Fibroblast of skin of abdomen (primary cell): ENCODE measurements at places on chromosomes 2 and 18.

GRCh38 chr2:215487002-215487372 lies 51.1 kb upstream of the FN1 start:
- no peak for DNase-seq

DNA sequence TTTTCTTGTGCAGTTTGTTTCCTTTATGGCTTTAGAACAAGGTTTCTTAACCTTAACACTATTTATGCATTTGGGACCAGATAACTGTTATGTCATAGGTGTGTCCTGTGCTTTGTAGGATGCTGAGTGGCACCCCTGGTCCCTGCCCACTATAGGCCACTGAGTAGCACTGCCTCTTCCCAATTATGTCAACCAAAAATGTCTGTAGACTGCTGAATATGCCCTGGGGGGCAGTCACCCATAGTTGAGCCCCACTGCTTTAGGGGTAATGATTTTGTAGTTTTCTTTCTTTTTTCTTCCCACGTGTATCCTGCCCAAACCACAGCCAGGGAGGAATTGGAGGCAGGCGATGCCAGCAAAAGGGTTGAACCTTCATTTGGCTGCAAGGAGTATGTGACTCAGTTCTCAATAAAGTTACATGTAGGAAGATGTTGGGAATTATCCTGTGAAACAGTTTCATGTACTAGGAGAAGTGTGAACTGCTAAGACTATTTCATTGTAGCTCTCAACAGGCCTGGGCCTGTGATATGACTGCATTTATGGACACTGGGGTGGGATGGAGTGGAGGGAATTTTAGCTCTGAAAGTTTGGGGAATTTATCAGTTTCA lies 65.7 kb downstream of the FMNL2 start:
- no peak for DNase-seq

DNA sequence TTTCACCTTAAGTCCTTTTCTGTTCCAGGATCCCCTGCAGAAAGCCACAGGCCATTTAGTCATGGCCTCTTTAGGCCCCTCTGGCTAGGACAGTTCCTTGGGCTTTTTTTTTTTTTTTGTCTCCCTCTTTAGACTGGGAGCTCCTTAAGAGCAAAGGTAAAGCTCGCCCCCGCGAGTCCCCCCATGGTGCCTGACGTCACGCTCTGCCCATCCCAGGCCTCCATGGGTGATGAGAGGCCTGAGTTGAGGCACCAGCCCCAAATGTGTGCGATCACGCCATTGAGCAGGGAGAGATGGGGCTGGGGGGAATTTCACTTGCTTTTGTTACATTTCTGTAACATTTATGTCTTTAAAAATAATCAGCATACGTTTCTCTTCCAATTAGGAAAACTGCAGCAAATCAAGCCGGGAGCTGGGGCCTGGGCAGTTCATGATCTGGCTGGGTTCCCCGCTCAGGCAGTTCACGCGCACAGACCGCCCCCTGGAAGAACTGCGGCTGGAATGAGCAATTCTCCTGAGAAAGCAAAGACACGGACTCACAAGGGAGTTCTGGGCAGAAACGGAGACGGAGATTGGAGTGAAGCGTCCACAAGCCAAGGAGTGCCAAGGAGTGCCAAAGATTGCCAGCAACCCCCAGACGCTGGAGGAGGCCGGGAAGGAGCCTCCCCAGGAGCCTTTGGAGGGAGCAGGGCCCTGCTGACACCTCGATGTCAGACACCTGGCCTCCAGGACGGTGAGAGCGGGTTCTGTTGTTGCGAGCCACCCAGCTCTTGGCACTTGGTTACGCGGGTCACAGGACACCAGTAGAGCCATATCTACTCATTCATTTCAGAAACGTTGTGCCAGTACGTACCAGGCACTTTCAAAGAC lies 108.4 kb upstream of the ODC1 start:
- DNase-seq = no peak

- no peak for DNase-seq
These were observed 46.3 kb upstream of the SEMA4C start for GRCh38 chr2:96916156-96916630.

DNA sequence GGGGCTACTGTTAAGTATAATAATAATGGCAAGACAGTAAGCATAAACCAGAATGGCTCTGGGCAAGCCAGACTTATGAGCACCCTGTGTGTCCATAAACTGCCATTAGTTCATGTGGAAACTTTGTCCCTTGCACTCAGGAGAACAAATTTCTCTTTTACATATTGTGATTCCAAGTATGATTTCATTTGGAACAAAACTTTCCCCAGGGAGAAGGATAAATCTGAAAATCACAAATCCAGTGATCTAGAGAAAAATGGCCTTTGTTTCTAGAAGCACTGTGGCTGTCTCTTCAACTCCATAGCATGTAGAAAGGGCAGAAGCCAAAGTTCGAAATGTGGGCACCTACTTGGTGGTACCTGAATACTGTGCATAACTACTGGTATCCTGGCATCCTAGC lies 823.7 kb upstream of the SOX11 start:
- DNase-seq = no peak
